Activated CD4-positive, alpha-beta T cell treated with anti-CD3 and anti-CD28 coated beads, Interleukin-2, amount 10 ng/mL, durations not matched to agents 7 days and 5 days (primary cell): ENCODE measurements at places on chromosomes 5 and 9.

- DNase-seq: no peak
These were observed 980 bp downstream of the COL5A1 start for GRCh38 chr9:134642385-134643181.

DNA sequence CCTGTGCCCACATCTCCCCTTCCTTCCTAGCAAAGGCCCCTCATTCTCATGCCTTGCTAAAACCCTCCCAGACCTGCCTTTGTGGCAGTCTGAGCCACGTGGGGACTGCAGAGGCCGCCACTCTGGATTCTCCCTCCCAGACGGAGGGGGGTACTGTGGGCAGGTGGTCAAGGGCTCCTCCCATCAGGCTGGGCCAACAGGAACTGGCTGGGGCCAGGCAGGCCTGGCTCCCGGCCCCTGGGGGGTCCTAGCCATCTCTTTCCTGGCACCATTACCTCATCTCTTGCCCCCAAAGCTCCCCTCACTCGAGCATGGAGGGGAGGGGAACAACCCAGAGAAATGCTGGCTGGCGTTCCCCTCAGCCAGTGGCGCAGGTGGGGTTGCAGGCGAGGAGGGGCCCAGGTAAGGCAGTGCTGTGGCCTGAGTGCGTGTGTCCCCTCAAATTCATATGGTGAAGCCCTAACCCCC is 88.6 kb downstream of the ZNF354C start:
- DNase-seq: no peak

- no peak for DNase-seq
These were observed 91.3 kb downstream of the PDE6A start for GRCh38 chr5:149853331-149853648.

- no peak for DNase-seq
These were observed 26.6 kb downstream of the SKP2 start for GRCh38 chr5:36178524-36178890.

GRCh38 chr5:129454461-129454860 is 5.6 kb upstream of the ADAMTS19 start:
- no peak for DNase-seq

DNA sequence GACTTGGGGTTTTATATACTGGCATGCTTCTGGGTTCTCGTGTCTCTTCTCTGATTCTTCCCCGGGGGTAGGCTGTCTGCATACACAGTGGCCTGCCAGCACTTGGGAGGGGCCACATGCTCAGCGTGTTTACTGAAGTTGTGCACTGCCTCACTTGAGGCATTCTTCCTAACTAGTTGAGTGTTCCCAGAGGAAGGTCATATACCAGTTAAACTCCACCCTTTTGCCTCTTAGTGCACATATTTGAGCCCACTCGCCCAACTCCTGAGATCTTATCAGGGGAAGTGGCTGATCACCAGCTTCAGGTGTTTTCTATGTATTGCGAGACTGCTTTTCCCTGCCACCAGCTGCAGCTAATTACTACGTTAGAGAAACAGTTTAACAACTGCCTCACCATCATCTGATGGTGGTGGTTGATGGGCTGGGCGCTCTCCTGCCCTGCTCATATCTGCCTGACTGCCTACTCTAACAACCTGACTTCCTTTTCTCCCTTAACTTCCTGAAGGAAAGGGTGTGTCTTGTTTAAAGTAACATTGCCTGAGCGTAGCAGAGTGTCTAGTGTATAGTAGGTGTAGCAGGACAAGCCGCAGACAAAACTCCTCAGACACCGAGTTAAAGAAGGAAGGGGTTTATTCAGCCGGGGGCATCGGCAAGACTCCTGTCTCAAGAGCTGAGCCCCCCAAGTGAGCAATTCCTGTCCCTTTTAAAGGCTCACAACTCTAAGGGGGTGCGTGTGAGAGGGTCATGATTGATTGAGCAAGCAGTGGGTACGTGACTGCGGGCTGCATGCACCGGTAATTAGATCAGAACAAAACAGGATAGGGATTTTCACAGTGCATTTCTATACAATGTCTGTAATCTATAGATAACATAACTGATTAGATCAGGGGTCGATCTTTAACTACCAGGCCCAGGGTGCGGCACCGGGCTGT is 60.1 kb upstream of the CLINT1 start:
- DNase-seq: peak; percentile 25

DNA sequence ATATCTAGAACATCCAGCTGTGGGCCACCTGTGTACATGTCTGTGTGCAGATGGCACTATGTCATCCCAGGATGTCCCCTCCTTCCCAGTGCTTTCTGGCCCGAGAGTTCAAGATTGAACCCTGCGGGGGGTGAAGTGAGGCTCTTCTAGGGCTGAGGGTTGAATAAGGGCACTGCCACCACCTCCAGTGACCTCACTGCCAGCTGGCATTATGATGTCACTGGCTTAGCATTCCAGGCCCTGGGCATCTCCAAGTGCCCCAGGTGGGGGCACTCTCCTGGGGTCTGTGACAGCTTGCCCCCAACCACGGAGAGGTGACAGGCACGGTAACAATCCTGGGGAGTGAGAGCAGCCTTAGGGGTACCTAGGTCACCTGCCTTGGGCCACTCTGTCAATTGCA is 27.1 kb downstream of the CXXC5 start:
- DNase-seq: no peak

DNA sequence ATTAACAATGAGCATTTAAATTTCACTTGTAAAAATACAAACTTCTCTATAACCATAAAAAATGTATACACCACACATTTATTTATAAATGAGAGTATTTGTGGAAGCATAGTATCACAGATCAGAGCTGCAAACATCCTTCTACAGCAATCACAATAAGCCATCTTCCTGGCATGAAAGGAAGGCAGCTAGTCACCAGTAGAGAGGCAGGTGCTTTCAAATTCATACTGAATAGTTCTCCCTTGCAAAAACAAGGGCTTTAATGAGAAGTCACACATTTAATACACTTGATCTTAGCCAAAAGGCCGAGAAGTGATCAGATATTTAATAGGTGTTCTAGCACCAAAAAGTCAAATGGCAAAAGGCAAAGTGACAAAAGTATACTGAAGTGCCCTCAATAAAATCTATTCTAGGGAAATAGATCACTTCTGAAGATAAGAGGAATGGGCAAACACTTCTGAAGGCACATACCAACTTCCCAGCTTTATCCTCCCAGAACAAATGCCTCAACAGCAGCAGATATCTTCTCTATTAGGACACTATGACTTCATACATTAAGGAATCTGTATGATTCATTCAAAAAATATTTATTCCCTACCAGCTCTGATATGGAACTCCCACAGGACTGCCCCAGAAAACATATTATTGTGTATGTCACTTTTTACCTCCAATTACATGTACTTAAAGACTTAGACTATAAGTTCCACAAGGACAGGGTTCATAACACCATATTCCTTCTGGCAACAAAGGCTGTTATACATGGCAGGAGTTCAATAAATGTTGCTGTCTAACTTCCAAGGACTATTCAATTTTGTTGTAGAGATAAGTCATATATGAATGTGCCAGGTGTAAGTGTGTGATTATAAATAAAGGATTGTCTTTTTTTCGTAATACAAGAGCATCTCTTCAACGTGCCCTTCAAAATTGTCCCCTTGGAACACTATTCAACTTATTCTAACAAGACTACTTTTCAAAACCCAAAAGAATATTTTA is 31.7 kb downstream of the MAPKAP1 start:
- no peak for DNase-seq

GRCh38 chr5:94086194-94086593 is 344.8 kb upstream of the POU5F2 start:
- DNase-seq: no peak

DNA sequence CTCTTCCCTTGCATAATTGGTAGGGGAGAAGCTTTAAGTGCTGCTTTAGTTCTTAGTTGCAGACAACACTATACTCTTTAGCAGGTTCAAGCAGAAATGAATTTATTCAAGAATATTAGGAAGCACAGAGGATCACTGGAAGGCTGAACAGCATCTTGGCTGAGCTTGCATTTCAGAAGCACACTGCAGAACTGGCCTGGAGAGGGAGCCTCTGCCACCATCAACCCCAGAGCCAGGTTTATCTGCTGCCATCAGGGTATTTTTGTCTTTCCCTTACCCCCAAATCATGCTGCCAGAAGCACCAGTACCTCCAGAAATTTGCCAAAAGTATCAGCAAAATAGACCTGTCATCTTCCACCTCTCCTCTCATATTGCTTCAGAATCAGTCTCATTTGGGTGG is 440.7 kb downstream of the DMAC1 start:
- DNase-seq: no peak
